ENCODE measurements at places on chromosomes 3 and 15.

GRCh38 chr15:90266061-90266431 lies 574 bp downstream of the NGRN start:
- H3K4me1 ChIP-seq: peaks cover 52% of the 10 kb centered on the region
- peak overlapping the region; percentile 95 for H3K4me3 ChIP-seq
- H3K27ac ChIP-seq: peak overlapping the region; percentile 98
- peaks cover 28% of the 10 kb centered on the region for H3K36me3 ChIP-seq

DNA sequence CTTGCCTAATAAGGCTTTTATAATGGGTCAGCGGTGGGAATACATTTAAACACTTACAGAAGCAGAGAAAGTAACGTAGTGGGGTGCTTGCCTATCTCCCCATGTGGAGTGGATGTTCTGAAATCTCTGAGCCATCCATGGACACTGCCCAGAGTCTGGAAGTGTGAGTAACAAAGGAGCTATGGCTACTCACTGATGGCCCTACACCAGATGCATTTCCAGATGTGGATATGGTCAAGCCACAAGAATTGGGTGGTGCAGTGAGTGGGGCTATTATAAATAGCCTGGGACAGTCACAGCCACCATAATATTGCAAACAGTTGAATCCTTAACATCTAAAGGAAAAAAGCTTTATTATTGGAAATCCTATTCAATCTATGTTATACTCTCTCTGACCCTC lies 96.6 kb downstream of the CGNL1 start:
- no peak overlapping the region for H3K27ac ChIP-seq
- H3K27me3 ChIP-seq: peaks cover 33% of the 10 kb centered on the region
- DNase-seq: no peak
- no peaks in the 10 kb centered on the region for H3K36me3 ChIP-seq

- H3K27ac ChIP-seq: no peak overlapping the region
- no peak overlapping the region for H3K4me3 ChIP-seq
- H3K27me3 ChIP-seq: peaks cover 28% of the 10 kb centered on the region
- no peaks in the 10 kb centered on the region for H3K4me1 ChIP-seq
Measured at GRCh38 chr3:126137490-126138130, 42.8 kb downstream of the ALDH1L1 start.

DNA sequence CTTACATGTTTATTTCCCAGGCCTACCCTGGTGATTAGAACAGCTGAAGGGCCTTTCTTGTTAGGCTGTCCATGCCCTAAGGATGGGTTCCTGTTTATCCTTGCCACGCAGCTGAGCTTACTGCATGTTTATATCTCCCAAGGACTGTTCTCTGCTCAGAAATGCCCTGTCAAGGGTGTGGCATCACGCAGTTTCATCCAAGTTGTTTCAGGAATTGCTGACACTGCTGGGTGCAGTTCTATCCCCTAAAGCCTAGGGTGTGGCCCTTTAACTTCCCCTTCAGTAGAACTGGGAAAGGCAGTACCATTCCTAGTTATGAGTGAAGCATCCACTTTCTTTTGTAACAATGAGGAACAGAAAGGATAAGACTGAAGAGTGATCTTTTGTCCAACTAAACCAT lies 5.0 kb downstream of the ELL3 start:
- peaks cover 6% of the 10 kb centered on the region for H3K4me1 ChIP-seq
- no peaks in the 10 kb centered on the region for H3K27me3 ChIP-seq
- no peak for DNase-seq
- no peak overlapping the region for H3K27ac ChIP-seq
- no peak overlapping the region for H3K4me3 ChIP-seq

DNA sequence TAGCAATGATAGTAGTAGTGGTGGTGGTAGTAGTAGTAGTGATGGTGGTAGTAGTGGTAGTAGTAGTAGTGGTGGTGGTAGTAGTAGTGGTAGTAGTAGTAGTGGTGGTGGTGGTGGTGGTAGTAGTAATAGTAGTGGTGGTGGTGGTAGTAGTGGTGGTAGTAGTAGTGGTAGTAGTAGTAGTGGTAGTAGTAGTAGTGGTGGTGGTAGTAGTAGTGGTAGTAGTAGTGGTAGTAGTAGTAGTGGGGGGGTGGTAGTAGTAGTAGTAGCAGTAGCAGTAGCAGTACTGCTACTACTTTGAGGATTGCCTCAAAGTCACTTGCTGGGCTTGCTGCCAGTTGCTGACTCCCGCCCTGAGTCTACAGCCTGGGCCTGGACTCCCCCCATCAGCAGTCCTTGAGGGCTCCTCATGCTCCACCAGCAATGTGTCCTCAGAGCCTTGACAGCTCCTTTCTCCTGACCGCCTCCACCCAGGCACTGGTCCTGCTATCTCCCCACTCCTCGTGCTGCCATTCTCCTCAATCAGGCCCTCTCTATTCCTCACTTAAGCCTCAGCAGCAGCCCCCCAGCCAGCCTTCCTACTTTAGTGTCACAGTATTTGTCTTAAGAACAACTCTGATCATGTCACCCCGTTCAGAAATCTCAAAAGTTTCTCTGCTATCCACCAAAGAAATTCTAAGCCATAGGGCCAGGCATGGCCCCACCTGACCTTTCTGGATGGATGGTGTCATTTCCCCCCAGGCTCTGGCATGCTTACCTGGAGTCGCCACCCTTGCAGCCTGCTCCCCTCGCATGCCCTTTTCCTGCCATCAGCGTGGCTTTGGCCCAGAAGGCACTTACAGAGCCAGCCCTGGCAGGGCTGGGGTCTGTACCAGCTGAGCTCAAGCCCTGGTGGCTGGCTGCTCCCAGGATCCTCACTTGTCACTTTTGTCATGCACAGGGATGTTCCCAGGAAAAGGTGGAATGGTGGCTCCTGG lies 45.6 kb downstream of the DLEC1 start:
- H3K27me3 ChIP-seq: peaks cover 5% of the 10 kb centered on the region
- peak overlapping the region; percentile 69 for H3K27ac ChIP-seq
- no peaks in the 10 kb centered on the region for H3K4me1 ChIP-seq
- peak; percentile 51 for DNase-seq
- H3K4me3 ChIP-seq: peak overlapping the region; percentile 9
- peaks cover 3% of the 10 kb centered on the region for H3K36me3 ChIP-seq

DNA sequence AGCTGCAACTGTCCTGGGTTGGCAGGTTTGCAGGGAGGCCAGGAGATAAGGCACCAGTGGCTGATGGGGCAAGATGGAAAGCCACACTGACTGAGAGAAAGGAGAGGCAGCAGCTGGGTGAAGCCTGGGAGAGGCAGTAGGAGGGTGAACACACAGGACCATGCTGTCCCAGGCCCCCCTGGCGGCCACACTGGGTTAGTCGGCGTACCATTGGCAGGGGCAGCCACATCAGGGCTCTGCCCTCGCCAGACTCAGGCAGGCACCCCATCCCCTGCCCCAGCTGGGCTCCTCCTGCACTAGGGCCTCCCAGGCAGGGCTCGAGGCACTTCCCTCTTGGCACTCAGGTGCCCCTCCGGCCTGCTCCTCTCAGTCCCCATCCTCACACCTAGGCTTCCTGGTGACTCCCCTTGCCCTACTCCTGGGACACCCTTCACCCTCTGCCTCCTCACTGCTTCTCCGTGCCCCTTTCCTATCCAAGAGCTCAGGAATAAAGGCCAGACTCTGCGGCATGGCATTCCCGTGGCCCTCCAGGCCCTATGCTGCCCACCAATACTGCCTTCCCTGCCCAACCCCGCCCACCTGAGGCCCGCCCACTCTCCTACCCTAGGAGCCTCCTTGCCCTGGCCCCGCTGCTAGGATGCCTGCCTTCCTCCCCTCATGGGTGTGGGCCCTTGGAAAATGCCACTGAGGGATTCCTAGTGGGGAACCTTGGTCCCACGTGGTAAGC lies 28.7 kb upstream of the DUSP7 start:
- no peaks in the 10 kb centered on the region for H3K27me3 ChIP-seq
- H3K27ac ChIP-seq: no peak overlapping the region
- H3K4me3 ChIP-seq: no peak overlapping the region
- DNase-seq: no peak
- peaks cover 2% of the 10 kb centered on the region for H3K36me3 ChIP-seq
- H3K4me1 ChIP-seq: peaks cover 28% of the 10 kb centered on the region

GRCh38 chr15:98896002-98896721 lies 111.4 kb downstream of the PGPEP1L start:
- no peaks in the 10 kb centered on the region for H3K4me1 ChIP-seq
- no peaks in the 10 kb centered on the region for H3K27me3 ChIP-seq

DNA sequence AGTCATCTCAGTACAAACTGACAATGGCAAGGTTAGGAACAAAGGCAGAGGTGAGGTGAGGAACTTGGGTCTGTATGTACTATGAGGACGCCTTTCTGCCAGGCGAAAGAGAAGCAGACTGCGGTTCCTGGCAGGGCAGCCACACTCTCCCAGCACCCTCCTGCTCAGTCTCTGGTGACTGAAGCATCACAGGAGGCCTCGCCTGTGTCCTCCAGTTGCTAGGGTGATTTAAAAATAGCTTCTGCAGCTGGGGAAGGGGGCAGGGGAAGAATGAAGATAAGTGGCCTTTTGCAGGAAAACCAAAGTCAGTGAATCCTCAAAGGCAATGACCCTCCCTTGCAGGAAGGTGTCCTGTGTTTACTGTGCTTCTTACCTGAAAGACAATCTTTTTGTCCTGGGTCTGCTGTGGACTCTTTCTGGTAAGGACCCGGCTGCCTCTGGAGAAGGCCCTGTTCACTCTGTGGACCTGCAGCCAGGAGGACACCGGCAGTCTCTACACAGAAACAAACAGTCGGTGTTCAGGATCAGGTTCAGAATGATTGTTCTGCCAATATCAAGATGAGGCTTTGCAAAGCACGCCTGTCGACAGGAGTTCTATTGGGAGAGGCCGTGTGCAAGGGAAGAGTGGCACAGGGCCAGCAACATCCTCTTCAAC lies 65.7 kb upstream of the DGKG start:
- DNase-seq: no peak
- no peaks in the 10 kb centered on the region for H3K36me3 ChIP-seq
- no peaks in the 10 kb centered on the region for H3K4me1 ChIP-seq
- H3K27ac ChIP-seq: no peak overlapping the region
- peaks cover 10% of the 10 kb centered on the region for H3K27me3 ChIP-seq

DNA sequence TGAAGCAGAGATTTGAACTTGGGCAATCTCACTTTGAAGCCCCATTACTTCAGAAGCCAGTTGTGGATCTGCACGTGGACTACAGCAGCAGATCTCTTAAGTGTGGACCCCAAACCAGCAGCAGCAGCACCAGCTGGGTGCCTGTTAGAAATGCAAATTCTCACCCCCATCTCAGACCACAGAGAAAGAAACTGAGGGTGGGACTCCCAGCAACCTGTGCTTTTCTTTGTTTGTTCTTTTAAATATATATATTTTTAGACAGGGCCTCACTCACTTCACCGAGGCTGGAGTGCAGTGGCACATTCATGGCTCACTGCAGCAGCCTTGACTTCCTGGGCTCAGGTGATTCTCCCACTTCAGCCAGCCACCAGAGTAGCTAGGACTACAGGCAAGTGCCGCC lies 53.2 kb downstream of the SLTM start:
- no peak overlapping the region for H3K27ac ChIP-seq
- H3K27me3 ChIP-seq: no peaks in the 10 kb centered on the region
- H3K4me1 ChIP-seq: no peaks in the 10 kb centered on the region
- no peak overlapping the region for H3K4me3 ChIP-seq
- DNase-seq: no peak

GRCh38 chr3:71208211-71209095 lies 375.1 kb downstream of the FOXP1 start:
- no peaks in the 10 kb centered on the region for H3K27me3 ChIP-seq
- no peak overlapping the region for H3K27ac ChIP-seq
- no peak overlapping the region for H3K4me3 ChIP-seq
- DNase-seq: no peak
- peaks cover 19% of the 10 kb centered on the region for H3K4me1 ChIP-seq

GRCh38 chr15:32682977-32683630 lies 34.7 kb upstream of the GREM1 start:
- no peak overlapping the region for H3K27ac ChIP-seq
- H3K27me3 ChIP-seq: peaks cover 4% of the 10 kb centered on the region
- H3K4me3 ChIP-seq: no peak overlapping the region
- peaks cover 2% of the 10 kb centered on the region for H3K36me3 ChIP-seq
- peaks cover 5% of the 10 kb centered on the region for H3K4me1 ChIP-seq

DNA sequence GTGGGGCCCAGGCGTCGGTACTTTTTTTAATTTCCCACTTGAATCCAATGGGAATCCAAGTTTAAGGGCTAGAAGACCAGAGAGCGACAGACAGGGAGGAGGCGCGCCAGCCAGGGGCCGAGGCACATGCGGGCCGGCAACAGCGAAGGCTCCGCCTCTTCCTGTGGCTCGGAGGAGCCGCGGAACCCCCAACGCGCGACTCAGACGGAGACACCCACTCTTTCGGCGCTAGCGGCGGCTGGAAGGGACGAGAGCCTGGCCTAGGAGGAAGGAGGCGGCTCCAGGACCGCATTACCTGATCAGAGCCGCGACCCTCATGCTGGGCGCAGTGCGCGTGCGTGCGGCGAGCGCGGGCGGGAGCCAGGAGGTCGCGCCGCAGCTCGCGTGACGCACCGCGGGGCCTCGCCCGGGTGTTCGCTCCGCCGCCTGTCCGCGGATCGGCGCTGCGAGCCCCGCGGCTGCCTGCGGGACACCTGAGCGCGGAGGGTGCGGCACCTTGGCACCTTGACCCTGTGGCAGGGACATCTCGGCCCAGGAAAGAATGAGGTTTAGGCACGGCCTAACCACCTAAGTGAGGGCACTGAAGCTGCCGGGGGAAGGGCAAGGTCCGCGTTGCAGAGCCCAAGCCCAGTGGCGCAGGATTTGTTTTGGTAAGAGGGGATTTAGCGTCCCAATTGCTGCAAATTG lies at the start of gene DPH6:
TSS of gene DPH6 (minus strand) at position 342 of the 687 bp plus-strand sequence. CDS start at position 318, 24 bp downstream.
- H3K27me3 ChIP-seq: peaks cover 3% of the 10 kb centered on the region
- H3K27ac ChIP-seq: peak within 1 kb of the TSS; percentile 97
- H3K36me3 ChIP-seq: no peaks in the 10 kb centered on the region
- H3K4me3 ChIP-seq: peak within 1 kb of the TSS; percentile 89

DNA sequence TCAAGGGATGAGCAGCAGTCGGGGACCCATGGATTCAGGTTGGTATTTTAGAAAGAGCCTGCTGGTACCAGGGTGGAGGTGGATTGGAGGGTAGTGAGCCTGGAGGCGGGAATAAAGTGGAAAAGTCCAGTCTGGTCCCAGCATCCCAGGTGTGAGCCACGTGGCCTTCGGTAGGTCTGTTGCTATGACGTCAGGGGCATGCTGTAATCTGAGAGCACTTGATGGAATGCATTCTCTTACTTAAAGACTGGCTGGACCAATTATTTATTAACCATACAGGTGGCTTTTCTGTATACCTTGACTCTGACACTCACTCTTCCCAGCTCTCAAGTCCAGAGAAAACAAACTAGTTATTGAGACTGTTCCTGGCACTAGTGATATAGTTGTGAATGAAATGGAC lies 389.9 kb upstream of the RGMA start:
- no peak for DNase-seq
- H3K27ac ChIP-seq: no peak overlapping the region
- H3K4me1 ChIP-seq: no peaks in the 10 kb centered on the region
- no peak overlapping the region for H3K4me3 ChIP-seq
- no peaks in the 10 kb centered on the region for H3K36me3 ChIP-seq

- no peak for DNase-seq
- H3K27ac ChIP-seq: no peak overlapping the region
- H3K4me3 ChIP-seq: no peak overlapping the region
Measured at GRCh38 chr3:31974964-31975363, 6.1 kb downstream of the OSBPL10 start.

- H3K4me3 ChIP-seq: no peak overlapping the region
- no peaks in the 10 kb centered on the region for H3K4me1 ChIP-seq
- H3K36me3 ChIP-seq: no peaks in the 10 kb centered on the region
- H3K27me3 ChIP-seq: peaks cover 3% of the 10 kb centered on the region
- no peak overlapping the region for H3K27ac ChIP-seq
- DNase-seq: no peak
Measured at GRCh38 chr15:71812966-71813722, 2.8 kb downstream of the NR2E3 start.
